ENCODE measurements at places on chromosomes 2 and 18. TPM values are rescaled to one million over a fixed set of nuclear protein-coding genes. Genes with fewer than 3 reads are reported as not detected.

ST3GAL5 gene
- total RNA-seq, result 99.2 TPM

GRCh38 chr2:170500770-170501169 lies 214.4 kb upstream of the SP5 start:
- DNase-seq, result no peak

- no peak for DNase-seq
These were observed 21.5 kb downstream of the SOWAHC start for GRCh38 chr2:109635426-109636304.

DNA sequence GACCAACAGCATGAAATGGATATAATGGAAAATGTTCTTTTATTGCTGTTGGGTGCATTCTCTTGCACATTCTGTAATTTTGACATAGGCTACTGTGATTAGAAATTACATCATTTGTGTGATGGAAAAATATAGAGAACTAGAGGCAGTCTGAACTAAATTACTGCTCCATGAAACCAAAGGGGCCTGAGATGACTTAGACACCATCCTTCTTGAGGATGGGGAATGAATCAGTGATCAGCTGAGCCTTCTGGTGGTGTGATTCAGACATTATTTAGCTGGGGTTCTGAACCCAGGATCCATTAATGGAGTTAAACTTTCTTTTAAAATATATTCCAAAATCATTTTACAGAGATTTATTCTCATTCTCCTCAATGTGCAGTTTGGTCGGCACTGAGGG lies 135.8 kb downstream of the LDLRAD4 start:
- DNase-seq, result no peak

DNA sequence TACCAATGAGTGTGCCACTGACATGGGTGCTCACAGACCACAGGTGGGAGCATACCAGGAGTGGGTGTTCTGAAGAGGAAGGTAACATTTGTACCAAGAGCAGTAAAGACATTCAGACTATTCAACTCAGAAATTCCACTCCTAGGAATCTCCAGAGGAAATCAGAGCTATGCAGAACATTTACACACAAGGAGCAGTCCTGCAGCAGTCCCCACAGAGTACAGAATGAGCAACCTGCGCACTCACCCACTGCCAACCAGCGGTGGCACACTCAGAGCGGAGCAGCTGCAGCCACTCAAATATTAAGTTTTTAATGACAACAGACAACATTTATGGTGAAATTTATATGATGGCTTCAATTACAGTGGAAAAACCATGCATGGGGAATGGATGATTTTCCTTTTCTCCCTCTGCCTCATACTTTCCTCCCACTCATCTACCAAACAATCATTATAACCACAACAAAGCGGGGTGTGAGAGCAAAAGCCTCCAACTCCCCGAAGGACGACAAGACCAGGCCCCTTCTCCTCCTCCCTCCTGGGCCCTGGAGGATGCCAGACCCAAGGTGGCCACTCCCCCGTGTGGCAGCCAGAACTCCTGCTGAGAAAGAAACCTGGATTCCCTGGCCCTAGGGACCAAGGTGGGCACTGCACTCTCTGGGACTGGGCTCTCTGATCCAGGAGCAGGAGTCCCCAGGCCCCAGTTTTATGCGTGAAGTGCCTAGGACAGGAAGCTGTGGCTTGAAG lies 5.4 kb downstream of the HS6ST1 start:
- no peak for DNase-seq

- DNase-seq, result no peak
These were observed 16.6 kb downstream of the THAP4 start for GRCh38 chr2:241620419-241620769.

MCEE gene
- total RNA-seq, result 17.9 TPM

DNA sequence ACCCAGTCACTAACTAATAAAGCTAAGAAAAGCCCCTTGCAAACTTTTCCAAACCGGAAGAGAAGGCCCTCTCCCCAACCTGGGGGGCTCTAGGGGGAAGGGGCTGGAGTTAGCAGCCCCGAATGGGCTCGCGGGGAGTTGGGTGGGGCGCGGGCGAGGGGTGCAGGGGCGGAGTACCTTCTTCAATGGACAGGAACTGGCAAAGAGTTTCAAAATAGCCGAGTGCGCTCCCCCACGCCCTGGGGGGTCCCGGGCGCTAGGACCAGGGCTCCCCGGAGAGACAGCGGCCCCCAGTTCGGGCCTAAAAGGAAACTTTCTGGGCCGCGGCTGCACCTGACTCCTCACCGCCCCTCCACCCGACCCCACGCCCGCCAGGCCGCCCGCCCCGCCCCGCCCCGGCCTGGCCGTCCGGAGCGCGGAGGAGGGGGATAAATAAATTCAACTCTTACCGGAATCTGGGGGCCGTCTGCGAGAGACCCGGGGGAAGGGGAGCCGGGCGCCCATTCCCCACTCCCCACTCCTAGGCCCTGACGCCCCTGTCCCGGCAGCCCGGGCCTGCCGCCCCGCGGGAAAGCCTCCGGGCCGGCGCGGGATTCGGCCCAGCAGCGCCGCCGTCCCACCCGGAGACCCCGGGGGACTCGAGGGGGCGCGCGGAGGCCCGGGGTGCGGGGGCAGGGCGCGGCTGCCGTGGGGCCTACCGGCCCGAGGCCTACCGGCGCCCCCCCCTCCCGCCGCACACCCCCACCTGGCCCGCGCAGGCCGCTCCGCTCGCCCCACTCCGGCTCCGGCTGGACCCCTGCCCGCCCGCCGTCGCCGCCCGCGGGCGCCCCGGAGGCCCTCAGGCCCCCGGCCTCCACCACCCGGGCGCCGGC lies 868 bp downstream of the INO80D start:
- peak; percentile 25 for DNase-seq

SERPINB13 gene
- total RNA-seq, result not detected

DNA sequence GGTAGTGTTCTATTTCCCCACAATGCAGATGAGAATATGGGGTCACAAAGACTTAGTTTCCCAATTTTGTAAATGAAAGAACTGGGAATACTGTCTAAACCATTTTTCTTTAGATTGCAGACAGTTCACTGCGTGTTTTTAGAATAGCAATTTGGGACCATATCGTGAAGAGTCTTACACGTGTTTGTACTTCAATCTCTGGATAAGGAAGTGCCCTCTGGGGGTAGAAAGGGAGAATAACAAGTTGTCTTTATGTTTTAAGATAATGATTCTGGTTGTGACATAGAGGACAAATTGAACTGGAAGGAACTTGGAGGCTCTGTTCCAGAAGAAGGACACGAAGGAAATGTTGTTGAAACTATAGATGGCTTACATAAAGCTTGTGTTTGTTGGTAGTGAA lies 457.7 kb downstream of the CBLN2 start:
- peak; percentile 35 for DNase-seq

DNA sequence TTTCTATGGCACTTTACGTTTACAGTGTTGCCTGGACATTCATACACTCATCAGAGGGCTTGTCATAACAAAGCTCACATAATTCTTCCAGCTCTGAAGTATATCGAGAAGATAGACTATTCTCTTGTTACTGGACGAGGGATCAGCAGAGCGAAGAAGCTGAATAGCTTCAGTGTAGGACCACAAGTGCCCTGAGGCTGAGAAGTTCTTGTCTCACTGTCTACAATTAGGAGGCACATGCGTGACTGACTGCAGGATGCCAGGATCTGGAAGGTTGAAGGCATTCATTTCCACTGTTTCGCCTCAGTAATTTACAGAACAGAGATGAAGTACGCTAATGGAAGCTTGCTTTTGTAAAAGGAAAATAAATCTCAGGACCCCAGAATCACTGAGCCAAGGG lies 9.6 kb downstream of the SH3YL1 start:
- no peak for DNase-seq

DNA sequence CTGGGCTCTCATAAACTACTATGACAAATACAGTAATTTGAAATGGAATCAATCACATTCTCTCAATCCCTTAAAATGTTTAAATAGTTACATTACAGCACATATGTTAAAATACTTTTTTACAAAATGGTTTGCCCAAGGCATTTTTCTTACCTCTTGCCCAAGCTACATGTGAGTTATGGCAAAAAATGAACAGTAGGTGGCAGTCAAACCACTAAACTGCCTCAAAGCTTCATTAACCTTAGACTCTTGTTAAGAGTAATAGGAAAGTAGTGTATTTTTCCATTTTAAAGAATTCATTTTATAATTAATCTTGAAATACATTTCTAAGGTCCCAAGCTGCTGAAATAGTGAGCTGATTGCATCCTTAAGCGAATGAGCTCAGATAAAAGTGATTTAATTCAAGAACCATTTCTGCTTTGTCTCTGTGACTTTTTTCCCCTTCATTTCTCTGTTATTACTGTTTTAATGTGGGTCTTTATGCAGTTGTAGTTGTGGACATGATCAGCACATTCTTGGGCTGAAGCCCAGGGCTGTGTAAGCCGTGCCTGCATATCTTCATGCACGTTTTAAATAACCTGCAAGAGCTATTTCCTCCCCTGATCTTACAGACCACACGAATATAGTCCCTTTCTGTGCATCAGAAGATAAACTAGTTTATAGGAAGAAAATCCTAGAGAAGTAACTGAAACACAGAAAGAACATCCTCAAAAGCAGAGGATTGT lies 311.8 kb downstream of the LNPK start:
- peak; percentile 66 for DNase-seq

E2F6 gene
- 60.8 TPM for total RNA-seq

DNA sequence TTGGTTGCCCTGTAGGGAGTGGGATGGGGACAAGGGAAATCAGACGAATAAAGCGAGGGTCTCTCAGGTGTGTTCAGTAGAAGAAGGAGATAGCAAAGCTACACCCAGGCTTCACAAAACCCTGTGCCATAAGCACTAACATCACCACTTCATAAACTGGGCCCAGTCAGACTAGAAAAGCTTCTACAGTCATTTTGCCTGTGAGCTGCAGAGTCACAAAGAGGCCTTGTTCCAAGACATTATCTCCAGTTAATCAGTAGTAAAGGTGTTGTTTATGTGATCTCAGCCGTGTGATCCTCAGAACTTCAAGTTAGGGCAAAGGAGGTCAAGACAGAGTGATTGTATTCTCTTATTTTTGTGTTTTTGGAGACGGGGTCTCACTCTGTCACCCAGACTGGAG lies 148.0 kb downstream of the GALR1 start:
- DNase-seq, result no peak

PDCL3 gene
- total RNA-seq, result 19.1 TPM

RFTN2 gene
- total RNA-seq, result not detected

COL6A3 gene
- total RNA-seq, result 0.17 TPM

- peak; percentile 64 for DNase-seq
These were observed 25.7 kb upstream of the FAM178B start for GRCh38 chr2:97011977-97012569.

- peak; percentile 67 for DNase-seq
These were observed 234.4 kb upstream of the EPAS1 start for GRCh38 chr2:46062637-46063412.

SOX11 gene
- total RNA-seq, result not detected

DNA sequence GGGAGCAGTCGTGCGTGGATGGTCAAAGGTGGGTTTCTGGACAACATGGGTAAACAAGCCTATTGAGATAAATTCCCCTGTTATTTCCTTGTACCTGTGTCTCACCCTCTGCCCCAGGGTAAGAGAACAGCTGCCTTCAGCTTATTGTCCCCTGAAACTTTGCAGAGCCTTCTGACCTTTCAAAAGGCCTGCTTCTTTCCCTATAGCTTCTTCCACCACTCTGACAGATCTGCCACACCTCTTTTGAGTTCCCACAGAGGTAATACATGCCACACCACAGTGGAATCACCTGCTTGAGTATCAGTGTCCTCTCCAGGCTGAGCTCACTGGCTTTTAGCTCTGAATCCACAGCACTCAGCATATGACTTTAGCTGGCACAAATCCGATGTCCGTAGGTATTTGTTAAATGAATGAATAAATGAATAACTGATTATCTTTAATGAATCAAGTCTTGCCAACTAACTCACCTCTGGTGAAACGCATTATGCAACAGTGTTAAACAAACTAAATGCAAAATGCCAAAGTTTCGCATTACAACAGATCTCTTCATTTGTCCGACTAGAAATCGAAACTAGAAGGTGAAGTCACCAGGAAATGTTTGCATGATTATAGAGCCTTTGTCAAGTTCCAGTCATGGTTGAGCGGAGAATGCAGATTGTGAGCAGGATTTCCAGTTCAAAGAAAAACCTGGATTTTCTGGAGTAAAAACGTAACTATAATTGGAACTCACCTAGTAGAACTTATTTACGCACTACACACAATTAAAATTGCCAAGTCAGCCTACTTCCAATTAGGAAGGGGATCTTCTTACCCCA lies 16.4 kb downstream of the DYNAP start:
- no peak for DNase-seq

- DNase-seq, result peak; percentile 93
These were observed 313.9 kb downstream of the GBX2 start for GRCh38 chr2:235854276-235854675.

TMEM178A gene
- total RNA-seq, result 98.4 TPM

MRO gene
- not detected for total RNA-seq

GRCh38 chr2:109279243-109279860 lies 150.3 kb downstream of the SH3RF3 start:
- no peak for DNase-seq

GRCh38 chr2:1830936-1831619 lies 86.8 kb upstream of the PXDN start:
- DNase-seq, result no peak

DNA sequence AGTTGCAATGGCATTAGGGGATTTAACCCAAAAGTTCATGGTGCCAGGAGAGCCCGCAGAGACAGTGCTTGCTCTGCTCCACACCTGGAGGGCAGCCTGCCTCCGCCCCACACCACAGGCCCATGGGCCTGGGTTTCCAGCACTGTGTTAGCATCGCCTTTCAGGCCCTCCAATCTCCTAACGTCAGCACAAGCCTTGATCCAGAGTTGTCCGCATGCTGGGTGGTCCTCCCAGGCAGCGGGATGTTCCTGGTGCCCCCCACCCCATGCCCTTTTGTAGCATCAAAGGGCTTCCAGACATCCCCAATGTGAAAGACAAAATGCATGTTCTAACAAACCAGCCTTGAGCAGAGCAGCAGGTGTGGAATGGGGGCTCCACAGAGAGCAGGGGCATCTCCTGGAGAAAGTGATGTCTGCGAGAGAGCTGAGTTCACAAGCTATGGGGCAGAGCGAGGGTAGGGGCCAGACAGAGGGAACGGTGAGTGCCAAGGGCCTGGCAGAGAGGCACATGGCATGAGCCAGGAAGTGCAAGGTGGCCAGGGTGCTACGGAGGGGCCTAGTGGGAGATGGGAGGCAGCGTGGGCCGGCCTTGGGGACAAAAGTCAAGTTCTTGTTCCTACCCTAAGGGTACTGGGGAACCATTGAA lies 119.2 kb downstream of the CYP26B1 start:
- no peak for DNase-seq

DNA sequence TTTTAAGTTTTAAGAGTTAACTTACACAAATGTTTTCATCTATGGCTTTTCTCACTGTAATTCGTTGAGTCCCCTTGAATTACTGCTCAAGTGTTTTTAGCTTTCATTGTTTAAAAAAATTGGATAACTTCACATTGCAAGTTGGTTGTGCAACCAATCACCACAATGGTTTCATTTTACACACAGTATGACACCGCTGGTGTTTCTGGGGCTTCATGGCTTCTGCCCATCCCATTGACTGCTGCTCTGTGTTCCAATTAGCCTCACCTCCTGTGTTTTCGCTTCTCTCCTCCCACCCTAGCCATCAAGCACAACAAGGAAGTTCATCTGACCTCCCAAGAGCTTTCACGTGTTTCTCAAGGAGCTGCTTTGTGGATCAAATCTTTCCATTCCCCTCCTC lies 199.1 kb upstream of the CHAC2 start:
- DNase-seq, result no peak

Data from G401 (cell line).